ENCODE measurements at places on chromosomes 1 and 21.

DNA sequence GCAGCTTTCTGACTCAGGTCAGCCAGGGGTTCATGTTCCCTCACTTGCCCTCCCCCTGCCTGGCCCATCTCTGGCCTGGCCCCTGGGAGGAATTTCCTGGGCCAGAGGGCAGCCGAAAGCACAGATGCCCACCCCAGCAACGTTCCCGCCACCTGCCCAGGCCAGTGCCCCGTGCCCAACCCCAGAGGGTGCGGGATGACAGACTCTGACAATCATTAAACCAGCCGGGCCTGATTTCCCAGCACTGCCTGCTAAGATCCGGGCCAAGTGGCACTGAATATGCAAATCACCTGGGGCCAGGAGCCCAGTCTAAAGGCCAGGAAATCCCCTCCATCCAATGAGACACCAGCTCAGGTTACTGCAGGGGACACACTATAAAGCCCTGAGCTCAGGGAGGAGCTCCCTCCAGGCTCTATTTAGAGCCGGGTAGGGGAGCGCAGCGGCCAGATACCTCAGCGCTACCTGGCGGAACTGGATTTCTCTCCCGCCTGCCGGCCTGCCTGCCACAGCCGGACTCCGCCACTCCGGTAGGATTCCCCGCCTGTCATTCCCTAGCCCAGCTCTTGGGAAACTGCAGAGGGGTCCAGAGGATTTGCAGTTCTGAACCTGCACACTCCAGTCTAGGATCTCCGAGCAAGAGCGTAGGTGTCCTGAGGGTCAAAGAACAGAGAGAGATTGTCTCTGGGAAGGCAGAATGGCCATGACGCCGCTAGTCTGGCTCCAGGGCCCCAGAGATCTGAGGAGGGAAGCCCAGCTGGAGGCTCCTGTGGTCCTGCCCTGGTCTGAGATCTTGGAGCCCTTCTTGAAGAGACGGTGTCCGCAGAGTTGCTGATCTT lies at the start of gene ELF3:
Gene ELF3 (plus strand): TSS at position 408 of the 836 bp plus-strand sequence. CDS start 550 bp downstream, outside the sequence.
- DNase-seq: no peak

DNA sequence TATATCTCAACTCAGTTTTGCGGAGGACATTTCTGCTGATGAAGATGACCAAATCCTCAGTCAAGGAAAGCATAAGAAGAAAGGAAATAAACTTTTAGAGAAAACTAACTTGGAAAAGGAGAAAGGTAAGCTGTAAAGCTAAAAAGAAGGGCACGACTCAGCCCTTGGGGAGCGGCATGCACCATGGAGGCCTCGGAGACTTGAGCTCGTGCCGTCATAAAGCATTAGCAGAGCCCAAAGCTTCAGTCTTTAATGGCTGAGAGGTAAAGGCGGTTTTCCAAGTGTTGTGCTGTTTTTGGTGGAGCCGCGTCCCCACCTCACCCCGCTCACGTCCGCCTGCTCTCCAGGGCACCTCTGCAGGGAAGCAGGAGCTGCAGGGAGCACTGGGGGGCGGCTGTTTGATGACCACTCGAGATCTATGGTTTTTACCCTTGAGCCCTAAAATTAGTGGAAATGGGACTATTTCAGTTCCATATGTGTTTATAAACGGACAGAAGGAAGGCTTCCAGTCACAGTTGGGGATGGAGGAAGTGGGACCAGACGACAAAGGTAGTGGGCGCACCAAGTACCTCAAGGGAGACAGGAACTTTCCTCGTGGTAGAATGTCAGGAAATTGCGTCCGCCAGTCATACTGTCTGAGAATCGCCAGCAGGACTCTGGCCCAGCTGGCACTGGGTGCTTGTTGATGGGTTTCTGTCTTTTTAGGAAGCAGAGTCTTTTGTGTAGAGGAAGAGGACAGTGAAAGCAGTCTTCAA lies 27.6 kb downstream of the RRP1B start:
- no peak for DNase-seq

DNA sequence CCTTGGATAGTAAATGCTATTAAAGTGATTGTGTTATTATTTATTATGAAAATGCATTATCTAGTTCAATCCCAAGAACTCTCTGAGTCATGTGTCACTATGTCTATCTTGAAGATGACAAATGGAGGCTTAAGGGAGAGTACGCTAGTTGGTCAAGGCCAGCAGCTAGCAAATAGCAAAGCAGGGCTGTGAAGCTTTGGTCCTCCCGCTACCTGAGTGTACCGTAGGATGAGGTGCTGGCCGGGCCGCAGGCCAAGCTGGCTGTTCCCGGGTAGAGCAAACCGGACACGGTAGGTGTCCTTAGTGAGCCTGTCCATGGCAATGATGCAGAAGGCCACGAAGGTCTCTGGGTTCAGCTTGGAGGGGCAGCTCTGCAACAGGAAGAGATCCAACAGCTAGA lies 9.3 kb downstream of the CYB5RL start:
- no peak for DNase-seq

GRCh38 chr1:30727824-30728223 lies 4.4 kb upstream of the MATN1 start:
- DNase-seq: no peak

- DNase-seq: no peak
Observed at GRCh38 chr1:193019442-193020026, 39.6 kb downstream of the UCHL5 start.
